ENCODE measurements at places on chromosomes 13 and 19.
A peak's percentile ranks its signal among the peaks of the same experiment; 100 is the strongest.

DNA sequence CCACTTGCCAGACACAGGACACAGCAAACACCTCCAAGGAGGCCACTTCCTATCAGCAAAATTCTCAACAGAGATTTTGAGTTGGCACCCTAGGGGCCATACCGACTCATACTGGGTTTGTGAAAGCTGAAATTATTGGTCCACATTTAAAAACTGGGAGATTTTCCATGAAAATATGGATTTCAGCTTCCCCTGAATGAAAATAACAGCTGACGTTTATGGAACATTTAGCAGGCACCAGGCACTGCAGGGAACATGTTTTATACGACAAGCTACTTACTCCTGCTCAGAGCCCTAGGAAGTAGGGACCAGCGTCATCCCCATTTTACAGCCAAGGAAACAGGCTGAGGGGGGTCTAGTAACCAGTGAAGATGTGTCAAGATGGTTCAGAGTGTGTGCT lies 169.3 kb downstream of the IER2 start:
- DNase-seq, result no peak

- DNase-seq, result no peak
Observed at GRCh38 chr13:59686798-59687394, 476.8 kb downstream of the DIAPH3 start.

- no peak for DNase-seq
Observed at GRCh38 chr13:65844266-65844841, 1385.8 kb downstream of the PCDH9 start.

- DNase-seq, result no peak
Observed at GRCh38 chr13:41599619-41600018, 142.3 kb downstream of the RGCC start.

DNA sequence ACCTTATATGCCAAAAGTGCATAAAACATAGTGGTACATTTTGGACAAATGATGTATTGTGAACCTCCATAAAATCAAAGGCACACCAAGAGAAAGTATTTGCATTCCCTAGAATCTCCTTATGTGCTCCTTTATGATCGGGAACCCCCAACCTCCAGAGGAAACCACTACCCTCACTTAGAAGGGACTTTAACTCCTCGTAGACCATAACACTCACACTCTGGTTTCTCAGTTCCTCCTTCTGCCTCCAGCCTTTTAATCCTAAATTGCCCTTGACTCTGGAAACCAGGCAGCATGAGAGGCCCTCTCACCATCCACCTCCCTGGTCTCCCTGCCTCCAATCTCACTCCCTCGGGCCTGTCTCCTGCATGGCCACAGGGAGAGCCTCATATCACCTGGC lies 9.8 kb upstream of the KCNN4 start:
- DNase-seq, result no peak

DNA sequence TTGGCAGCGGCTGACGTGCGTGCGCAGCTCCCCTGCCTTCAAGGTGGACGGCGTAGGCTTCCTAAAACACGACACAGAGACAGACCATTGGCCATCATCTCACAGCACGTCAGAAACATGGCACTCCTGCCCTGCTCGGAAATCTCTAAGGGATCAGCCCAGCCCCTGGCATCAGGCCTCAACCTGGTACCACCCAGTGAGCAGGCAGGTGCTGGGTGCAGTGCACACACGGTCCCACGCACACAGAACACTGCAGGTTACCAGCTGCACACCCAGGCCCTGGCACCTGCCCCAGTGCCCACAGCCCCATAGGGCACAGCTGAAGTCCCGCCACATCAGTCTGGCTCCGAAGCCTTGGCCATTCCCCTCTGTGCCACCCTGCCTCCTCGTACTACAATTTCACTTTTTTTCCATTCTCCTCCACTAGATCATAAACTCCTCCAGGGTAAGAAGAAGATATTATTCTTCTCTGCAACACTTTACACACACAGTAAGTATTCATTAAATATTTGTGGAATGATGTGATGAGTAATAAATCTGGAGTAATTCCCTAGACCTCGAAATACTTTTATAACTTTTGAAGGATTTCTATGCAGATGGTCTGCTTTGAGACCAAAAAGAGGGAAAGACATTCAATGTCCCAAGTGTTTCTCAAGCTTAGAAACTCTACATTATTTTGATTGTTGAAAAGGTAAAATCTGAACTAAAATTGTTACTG lies 156.4 kb downstream of the COL4A1 start:
- no peak for DNase-seq

- DNase-seq, result peak; percentile 84
Observed at GRCh38 chr13:99227909-99228688, 27.4 kb downstream of the UBAC2 start.

GRCh38 chr13:66212511-66212910 lies 1017.6 kb downstream of the PCDH9 start:
- DNase-seq, result peak; percentile 23

DNA sequence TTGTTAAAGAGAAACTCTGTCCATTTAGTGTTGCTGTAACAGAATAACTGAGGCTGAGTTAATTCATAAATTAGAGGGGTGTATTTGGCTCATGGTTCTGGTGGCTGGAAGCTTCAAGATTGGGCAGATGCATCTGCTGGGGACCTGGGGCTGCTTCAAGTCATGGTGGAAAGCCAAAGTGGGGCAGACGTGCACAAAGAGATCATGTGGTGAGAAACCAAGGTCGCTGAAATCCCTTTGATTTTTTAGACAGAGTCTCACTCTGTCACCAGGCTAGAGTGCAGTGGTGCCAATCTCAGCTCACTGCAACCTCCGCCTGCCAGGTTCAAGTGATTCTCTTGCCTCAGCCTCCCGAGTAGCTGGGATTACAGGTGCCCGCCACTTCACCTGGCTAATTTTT lies 46.0 kb downstream of the RCBTB2 start:
- no peak for DNase-seq

DNA sequence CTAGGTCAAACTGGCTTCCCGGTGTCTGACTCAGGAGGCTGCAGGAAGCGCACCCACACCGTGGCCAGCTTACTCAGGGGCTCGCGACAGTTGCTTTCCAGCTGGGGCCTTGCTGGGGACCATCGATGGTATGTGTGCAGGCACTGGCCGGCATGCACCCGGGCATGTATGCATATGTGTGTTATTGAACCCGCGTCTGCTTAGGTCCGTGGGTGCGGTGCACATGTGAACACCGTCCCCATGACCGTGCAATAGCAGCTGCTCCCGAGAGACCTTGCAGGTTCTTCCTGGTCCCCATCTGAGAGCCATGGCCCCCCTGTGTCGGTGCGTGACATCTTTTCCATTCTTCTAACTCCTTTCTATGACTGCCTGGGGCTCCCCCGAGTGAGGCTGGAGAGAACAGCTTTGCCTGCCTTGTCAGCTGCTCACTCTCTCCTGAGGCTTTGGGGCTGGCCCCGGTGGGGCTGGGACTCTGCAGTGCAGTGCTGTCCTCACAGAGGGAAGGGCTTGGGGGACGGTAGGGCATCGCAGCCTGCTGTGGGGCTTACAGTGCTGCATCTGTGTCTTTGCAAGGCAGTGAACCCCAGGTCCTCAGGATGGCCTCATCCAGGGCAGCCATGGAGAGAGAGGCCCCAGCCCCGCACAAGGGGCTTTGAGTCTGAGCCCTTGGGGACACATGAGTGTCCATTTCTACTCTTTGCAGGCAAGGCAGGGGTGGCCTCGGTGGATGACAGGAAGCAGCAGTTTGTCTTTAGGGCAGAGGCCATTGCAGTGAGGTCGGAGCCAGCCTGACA lies 65.1 kb downstream of the CHST8 start:
- no peak for DNase-seq

GRCh38 chr13:101967781-101968180 lies 434.1 kb downstream of the FGF14 start:
- DNase-seq, result no peak

DNA sequence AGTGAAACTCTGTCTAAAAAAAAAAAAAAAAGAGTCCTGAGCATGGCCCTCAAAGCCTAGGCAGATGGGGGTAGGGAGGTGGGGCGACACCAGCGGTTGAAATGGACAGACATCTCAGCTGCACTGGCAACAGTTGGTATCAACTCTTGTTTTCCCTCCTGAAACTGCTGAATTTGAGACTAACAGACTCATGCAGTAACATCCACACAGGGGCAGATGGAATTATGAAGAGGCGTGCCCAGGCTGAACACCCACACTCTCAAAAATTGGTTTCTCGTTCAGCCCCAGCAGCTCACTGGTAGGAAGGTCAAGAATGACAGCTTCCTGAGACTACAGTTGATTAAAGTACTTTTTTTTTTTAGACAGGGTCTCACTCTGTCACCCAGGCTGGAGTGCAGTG lies 24.1 kb downstream of the PBX4 start:
- DNase-seq, result peak; percentile 17

GRCh38 chr19:33219261-33219815 lies 6.3 kb downstream of the SLC7A10 start:
- DNase-seq, result peak; percentile 34

All from NB4 (cell line).